AG08395 (cell line): ENCODE measurements at places on chromosomes 5 and 9.

DNA sequence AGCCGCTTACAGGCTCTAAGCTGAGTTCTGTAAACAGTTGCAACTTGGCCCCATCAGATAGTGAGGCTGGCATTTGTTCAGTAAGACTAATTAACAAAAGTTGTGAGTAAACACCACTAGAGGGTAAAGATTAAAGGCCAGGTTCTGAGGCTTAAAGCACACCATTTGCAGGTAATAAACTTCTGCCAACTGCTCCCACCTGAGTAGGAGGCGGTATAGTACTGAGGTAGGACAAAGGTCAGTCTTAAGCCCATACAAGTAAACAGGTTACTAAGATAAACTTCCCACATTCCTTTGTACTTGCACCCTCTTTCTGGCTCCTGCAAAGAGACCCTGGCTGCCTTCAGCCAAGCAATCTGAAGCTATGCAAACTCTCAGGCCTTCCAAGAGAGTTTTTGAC, 419.6 kb downstream of the DNAH5 start:
- no peak for DNase-seq

DNA sequence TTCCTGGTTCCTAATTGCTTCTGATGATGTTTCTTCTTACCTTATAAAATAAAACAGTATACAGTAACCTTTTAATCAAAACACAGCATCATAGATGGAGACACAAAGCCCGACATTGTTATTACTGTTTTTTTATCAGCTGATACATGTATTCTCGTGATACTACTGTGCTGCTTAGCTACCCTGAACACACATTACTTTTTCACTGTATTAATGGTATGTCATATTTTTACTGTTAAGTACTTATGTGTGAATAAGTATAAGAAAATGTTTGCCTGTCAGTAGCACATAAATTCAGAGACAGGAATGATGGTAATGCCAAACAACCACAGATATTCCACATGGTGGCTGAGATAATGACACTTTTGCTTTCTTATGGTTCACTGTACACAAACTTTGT, 68.7 kb downstream of the RAB24 start:
- DNase-seq = no peak

DNA sequence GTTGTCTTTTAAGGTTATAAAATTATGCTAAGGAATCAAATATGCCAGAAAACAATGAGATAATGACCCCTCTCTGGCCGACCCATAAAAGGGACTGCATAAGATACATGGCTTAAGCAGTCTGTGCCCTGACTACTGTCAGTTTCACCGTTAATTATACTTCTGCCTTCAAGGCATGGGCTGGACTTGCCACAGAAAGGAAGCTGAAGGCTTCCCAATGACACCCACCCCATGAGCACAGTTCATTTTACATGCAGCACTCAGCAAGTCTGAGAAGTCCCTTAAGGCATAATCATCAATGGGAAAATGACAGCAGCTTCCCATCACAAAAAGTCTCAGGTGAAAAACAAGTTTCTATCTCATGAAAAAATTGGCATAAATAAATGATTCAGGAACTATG, 175.6 kb downstream of the GLIS3 start:
- DNase-seq = no peak

DNA sequence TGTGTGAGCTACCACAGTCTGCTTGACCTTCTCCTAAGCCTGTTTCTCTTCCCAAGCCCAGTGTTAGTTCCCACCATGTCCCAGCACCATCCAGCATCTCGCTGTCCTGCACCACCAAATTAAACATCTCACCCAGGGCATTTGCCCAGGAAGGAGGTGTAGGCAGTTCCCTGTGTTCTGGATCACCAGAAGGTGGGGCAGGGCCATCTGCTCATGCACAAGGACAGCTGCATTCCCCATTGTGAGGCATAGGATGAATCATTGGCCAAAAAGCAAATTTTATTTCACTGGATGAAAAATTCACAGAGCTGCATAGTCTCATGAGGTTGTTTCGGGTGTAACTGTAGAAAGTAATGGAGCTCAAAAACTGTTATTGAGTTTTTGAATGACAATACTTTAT, 89.5 kb upstream of the GRIA1 start:
- DNase-seq = peak; percentile 70

DNA sequence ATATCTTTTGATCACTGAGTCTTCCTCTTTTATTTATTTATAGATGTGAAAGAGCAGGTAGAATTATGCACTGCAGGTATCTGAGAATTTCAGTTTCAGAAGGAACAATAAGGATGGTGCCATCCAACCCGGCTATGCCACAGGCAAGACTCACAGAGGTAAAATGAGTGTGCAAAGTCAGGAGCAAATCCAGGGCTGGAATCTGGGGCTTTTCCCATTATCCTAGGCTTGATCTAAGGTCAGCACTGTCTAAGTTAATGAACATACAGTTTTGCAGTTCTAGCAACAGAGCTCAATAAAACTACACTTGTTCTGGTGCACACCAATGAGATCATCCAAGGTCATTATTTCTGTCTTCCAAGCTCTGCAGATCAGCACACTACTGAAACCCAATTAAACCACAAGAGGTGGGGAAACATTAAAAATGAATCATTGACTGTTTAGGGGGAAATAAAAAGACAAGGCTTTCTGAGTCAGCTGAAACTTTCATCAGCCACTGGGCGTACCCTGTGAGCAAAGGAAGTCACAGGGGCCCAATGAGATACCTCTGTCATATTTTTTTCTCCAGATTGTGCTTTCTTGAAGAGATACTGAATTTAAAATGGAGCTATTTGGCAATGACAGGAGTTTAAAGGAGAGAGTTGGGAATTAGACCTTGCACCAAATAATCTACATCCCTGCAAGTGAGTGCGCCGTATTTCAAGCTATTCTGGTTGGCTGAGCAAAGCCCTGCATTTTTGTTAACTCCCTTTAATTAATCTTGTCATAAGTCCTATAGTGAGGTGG, 662.2 kb upstream of the ZNF608 start:
- peak; percentile 87 for DNase-seq

GRCh38 chr9:81375187-81376100, 313.9 kb downstream of the TLE1 start:
- DNase-seq = no peak

- DNase-seq = no peak
These were observed 12.2 kb upstream of the PLPP1 start for GRCh38 chr5:55546947-55547346.

GRCh38 chr5:123558762-123559433, 46.9 kb downstream of the CSNK1G3 start:
- no peak for DNase-seq

GRCh38 chr5:126052791-126053190, 370.4 kb upstream of the GRAMD2B start:
- DNase-seq = no peak

DNA sequence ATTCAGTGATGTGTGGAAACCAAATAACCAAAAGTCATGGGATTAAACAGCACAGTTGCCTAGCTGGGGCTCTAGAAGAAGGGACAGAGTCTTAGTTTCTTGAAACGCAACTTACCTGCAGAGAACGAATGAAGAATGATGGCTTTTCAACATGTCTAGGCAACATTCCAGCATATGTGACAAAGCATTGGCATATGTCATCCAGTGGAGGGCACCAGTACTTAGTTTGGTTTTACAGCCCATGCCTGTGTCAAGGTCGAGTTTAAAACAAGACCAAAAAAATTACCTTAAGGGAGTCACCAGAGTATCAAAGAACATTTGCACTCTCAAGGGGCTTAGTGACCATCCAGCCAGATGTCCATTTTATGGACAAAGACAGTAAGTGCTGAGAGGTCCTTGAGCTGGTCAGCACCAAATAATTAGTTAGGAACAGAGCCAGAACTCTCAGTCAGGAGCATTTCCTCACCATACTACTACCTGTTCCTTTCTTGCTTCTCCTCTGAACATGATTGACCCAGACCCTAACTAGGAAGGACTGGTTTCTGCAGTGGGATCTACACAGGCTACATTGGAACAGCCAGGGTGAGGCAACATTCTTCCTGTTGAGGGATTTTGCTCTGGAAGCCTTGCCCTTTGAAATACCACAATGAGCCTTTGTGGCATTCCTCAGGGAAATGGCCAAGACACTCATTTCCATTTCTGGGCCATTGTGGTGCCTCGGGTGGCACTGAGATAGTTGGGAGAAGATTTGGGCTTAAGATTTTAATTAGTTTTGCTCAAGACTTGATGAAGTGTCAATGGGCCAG, 75.4 kb upstream of the ANKH start:
- peak; percentile 24 for DNase-seq

DNA sequence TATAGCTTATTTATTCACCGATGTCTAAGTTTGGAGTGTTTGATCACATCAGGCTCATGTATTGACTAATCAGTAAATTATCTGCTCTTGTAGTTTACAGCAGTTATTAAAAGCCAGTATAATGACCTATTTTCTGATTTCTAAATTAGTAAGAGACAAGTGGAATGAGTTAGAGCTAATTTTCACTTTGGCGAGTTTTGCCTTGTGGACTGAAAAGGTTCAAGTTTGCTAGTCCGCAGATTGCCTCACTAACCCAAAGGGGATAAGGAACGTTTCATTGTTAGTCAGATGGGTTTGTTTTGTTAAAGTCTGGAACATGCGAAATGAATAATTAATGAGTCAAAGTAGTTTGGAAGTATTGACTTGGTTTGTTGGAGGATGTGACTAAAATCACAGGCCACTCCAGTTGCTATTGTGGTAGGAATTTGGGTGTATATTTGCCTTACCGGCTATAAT, 40.1 kb downstream of the SMARCA2 start:
- peak; percentile 40 for DNase-seq

- DNase-seq = no peak
These were observed 5.7 kb upstream of the SMU1 start for GRCh38 chr9:33082128-33082527.

DNA sequence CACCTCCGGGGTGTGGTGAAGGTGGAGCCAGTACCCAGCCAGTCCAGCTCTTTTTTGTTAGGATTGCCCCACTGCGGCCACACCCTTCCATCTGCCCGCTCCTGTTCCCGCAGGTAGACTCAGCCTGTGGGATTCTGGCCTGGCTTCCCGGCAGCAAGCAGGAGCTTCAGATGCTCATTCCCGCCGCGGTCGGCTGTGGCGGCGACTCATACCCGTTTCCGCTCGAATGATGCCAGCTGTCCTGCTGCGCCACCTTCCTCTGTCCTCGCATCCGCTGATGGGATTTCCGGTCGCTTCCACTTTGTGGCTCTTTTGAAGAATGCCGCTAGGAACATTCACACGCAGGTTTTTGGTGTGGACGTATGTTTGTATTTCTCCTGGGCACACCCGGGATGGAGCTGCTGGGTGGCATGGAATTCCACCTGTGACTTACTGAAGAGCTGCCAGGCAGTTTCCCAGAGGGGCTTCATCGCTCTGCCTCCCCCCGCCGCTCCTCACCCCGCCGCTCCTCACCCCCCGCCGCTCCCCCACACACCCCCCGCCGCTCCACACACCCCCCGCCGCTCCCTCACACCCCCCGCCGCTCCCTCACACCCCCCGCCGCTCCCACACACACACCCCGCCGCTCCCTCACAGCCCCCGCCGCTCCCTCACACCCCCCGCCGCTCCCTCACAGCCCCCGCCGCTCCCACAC, 60.3 kb downstream of the TENT4A start:
- DNase-seq = no peak

- DNase-seq = peak; percentile 4
These were observed 51.7 kb downstream of the CCNH start for GRCh38 chr5:87361031-87361445.

DNA sequence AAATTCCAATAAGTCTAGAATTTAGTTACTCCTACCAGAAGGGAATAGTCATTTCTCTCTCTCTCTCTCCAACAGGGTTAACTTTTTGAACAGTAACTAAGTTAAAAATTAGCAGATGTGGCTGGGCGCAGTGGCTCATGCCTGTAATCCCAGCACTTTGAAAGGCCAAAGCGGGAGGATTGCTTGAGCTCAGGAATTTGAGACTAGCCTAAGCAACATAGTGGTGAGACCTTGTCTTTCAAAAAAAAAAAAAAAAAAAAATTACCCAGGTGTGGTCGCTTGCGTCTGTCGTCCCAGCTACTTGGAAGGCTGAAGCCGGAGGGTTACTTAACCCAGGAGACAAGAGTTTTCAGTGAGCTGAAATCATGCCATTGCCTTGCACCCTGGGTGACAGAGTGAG, 639.7 kb downstream of the PTPRD start:
- no peak for DNase-seq

- no peak for DNase-seq
These were observed 22.6 kb upstream of the ORM1 start for GRCh38 chr9:114300153-114300845.

GRCh38 chr5:11390291-11390767, 513.9 kb downstream of the CTNND2 start:
- no peak for DNase-seq

DNA sequence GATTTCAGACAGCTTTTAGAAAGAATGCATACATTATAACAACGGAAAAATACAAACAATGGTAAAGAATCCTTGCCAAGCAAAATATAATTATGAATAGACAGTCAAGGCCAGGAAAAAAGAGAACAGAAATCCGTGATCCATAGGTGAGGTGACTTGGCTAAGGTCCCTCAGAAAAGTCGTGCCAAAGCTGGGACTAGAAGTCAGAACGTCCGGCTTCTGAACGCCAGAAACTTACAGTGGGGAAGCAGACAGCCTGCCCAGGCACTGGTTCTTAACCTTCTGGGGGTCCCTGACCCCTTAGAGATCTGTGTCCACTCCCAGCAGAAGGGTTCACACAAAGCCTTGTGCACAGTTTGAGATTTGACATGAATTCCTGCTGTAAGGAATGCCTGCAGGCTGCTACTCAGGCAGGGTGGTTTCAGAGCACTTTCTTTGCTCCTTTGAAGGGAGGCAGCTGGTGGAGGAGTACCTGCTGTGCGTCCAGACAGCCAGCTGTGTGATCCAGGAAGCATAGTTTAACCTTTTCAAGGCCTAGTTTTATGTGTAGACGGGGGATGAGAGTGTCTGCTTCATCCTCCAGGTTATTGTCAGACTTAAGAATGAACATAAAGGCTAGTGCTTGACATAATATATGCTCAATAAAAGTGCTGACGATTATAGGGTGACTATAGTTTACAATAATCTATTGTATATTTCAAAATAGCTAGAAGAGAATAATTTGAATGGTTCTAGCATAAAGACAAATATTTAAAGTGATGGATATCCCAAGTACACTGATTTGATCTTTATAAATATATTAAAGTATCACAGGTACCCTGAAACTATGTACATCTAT, 852 bp downstream of the ARHGEF37 start:
- no peak for DNase-seq

DNA sequence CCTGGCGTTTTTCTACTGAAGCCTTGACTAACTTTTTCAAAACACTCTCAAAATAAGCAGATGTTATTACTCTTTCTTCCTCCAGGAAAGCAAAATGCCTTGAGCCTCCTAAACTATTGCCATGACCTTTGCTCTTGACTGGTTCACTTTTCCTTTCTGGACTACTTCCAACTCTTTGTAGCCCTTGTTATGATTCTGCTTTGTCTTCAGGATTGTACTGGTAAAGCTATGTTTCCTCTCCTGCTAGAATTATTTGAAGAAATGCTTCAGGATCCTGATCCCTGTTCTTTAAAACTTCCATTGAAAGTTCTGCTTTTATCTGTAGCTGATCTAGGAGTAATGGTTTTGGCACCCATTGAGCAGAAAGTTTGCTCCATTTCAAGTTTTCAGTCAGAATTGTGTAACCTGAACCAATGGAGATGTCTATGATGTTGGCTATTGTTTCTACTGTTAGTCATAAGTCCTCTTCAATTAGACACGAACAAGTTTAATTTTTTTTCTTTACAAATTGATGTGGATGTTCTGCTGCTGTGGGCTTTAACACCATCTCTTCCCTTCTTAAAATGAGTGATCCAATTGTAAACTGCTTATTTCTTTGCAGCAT, 1356.4 kb downstream of the EFNA5 start:
- DNase-seq = no peak

GRCh38 chr5:91269198-91269597, 113.9 kb downstream of the ARRDC3 start:
- DNase-seq = no peak

- DNase-seq = no peak
These were observed 35.5 kb upstream of the FTMT start for GRCh38 chr5:121816164-121816563.
